DMS79 treated with DMSO at 0.1 percent for 48 hours (cell line): ENCODE measurements at places on chromosomes 1 and 21.

- DNase-seq, result no peak
Measured at GRCh38 chr21:33402001-33402979, 923 bp upstream of the IFNGR2 start.

- DNase-seq, result no peak
Measured at GRCh38 chr1:185912504-185912903, 178.3 kb downstream of the HMCN1 start.

DNA sequence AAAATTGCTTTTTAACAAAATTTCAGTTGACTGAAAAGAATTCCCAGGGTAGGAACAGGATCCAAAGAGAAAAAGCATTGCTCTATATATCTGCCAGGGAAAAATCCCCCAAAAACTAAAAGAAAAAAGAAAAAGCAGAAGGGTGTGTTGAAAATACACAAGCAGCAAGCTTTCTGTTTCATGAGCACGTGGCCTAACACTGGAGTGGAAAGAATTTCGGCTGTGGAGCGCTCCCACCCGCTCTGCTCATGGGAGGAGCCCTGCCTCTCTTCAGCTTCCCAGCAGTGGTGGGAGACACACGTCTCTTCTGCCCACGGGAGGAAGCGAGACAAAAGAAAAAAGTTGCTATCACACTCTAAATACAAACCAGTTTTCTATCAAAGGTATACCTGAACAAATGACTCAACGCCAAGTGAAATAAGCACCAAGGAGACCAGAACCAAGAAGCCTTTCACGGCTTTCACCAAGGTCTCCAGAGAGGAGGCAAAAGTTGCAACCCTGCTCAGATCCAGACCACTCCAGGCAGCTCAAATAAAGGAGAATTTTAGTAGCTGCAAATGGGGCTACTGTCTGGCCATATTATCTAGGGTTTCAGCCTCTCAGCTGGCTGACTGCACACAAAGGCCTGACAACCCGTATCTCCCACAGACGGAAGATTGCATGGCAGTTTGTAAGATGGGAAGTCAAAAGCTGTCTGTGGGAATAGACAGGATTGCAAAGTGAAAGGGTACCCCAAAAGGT, 29.5 kb upstream of the ZNF496 start:
- no peak for DNase-seq

- no peak for DNase-seq
Measured at GRCh38 chr1:34361781-34362357, 185.2 kb downstream of the C1orf94 start.

GRCh38 chr1:208939537-208940085, 643.9 kb upstream of the CAMK1G start:
- no peak for DNase-seq

GRCh38 chr1:41955461-41956159, 36.9 kb upstream of the HIVEP3 start:
- DNase-seq, result no peak

- no peak for DNase-seq
Measured at GRCh38 chr21:39386194-39386593, 37.3 kb upstream of the HMGN1 start.

DNA sequence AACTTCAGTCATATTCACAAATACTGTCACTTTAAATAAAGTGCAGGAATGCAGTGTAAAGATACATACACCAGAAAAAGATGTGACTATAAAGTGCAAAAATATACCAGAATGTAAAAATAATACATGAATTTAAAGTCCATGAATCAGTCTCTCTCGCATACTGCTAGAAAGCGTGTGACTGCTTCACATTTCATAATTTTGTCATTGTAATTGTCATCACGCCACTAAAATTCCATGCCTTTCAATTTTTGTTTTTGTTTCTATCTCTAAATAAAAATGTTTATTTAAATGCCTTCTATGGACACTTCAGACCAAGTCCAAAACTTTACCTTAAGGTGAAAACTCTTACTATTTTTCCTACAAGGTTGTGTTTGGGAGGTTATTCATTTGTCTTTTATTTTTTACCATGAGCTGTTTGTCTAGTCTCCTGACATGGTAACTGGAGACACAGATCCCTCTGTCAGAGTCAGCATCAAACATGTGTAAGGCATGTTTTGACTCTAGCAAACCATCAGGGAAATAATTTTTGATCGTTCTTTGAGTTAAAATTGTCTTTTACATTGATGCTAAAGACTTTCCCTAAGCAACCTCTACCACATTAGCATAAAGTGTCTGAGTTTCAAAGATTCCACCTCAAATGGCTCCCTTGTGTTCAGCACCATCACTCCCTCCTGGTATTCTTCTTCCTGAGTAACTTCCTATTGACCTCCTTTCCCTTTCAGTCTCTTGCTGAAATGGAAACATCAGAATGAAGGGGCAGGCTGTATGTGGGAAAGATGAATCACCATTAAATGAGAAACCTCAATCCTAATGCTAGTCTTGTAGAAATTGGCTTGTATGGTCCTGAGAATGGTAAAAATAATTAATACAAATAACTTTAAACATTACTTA, 14.0 kb upstream of the AIM2 start:
- DNase-seq, result no peak

- no peak for DNase-seq
Measured at GRCh38 chr1:8082945-8083344, 56.8 kb upstream of the ERRFI1 start.

DNA sequence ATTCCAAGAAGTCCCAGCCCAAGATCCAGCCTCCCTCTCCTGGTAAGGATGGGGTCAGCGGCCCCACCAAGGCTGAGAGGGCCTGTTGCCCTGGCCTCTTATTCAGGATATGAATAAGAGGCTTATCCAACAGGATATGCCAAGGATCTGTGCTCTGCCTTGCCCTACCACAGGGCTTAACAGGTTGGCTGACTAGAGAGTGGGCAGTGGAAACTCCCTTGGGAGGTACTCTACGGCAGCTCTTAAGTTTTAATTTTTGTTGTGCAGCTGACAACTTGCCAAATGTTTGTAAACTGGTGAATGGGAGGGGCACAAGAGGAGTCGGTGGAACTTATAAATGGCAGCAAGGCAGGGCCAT, 16.5 kb upstream of the PIGV start:
- DNase-seq, result peak; percentile 82

DNA sequence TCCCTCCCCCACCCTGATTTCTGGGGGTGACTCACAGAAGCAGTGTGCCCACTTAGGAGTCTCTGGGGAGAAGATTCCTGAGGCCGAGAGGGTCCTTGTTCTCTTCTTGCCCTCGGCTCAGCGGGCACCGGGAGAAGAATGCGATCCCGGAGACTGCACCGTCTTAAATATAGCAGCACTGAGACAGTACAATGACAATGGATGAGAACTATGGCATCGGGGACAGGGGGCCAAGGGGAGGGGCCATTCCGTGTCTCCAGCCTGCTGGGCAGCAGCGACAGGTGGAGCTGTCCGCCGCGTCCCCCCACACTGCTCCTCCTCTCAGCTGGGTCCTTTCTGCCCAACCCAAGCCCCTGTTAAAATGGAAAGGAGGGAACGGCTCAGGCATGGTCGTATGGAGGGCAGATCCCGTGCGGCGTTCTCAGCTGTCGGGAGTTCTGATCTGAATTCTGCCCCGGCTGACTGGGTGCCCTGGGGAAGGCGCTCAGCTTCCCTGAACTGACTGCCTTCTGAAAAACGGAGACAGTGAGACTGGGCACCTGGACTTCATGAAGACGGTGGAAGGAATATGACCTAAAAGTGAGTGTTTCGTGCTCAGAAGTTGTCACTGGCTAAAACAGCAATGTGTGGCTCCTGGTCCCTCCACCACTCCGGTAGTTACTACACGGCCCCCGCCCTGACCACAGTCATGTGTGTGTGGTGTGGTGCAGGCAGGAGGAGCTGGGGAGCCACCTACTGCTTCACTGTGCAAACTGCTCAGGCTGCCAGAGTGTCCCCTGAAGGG, at the start of gene MYOM3:
MYOM3 (minus strand) TSS at position 140 of the 784 bp plus-strand sequence. CDS start 3,499 bp downstream, outside the sequence.
- DNase-seq, result peak; percentile 76

DNA sequence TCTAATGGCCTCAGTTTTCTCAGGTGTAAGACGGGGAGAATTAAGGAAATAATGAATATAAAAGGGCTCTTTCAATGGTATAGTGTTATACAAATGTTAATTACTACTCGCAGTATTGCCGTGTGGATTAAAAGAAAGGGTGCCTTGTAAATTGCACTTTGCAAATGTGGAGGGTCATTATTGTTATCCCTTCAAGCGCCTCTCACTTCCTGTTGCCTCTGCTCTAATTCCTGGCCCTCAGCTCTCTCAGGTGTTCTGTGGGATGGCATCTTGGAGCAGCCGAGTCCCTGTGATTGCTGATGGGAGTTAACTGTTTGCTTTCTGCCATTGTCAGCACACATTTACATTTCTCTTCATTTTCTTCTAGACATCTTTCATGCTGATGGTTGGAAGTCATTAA, 7.1 kb upstream of the S100A11 start:
- DNase-seq, result no peak

DNA sequence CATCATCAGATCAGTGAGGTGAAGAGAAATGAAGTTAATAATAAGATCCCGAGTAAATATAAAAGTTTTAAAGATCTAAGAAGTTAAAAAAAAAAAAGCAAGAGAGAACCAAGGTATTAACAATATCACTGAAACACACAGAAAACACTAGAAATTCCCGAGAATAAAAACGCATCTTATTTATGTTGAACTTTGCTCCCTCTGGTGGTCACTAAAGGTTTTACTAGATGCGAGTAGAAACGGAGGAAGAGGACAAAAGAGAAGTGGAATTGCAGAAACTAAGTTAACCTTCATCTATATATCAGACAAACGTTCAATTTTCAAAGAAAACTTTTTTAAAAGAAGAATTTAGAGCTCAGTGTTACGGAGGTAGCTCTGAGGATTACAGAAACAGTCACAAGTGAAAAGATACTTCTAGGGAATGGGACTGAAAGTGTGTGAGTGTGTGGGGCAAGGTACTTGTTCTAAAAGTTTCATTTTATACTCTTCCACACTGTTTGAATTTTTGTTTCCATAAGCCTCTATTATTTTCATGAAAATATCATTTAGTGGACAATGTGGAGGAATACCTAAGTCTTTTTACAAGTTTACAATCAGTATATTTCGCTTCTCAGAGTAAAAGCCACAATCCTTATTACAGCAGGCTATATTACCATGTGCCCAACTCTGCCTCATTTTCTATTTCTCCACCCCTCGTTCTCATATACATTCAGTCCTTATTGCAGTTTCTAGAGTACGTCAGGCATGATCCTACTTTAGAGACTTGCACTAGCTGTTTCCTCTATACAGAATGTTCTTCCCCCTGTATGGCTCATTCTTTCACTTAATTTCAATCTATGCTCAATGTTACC, 19.7 kb downstream of the ACBD6 start:
- peak; percentile 46 for DNase-seq

- no peak for DNase-seq
Measured at GRCh38 chr21:8997011-8997440, 1524.4 kb upstream of the TPTE start.

- DNase-seq, result no peak
Measured at GRCh38 chr1:68454534-68454933, 4.8 kb upstream of the RPE65 start.

- no peak for DNase-seq
Measured at GRCh38 chr1:15882665-15883064, 35.2 kb downstream of the SPEN start.

DNA sequence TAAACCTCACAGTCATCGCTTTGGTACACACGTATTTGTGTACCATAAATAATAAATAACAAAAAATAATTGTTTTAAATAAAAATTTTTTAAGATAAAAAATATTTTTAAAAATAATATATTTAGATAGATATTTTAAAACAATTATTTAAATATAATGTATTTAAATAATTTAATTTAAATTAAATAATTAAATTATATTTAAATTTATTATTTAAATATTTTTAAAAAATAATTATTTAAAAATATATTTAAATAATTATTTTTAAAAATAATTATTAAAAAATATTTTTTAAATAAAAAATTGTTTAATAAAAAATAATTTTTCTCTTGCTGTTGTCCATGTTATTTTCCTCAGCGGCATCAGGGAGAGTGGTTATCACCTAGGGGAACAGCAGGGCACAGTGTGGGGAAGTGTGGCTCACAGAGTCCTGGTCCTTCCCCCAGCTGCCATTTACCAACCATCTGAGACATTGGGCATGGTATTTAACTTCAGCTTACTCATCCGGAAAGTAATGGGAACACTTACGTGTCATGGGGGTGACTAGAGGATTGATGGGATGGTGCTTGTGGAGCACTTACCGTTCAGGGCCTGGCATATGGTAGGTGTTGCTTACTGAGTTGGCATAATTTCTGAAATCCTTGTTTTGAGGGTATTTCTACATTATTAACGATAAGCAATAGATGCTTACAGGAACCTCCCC, 92.9 kb upstream of the TSPAN2 start:
- peak; percentile 91 for DNase-seq

DNA sequence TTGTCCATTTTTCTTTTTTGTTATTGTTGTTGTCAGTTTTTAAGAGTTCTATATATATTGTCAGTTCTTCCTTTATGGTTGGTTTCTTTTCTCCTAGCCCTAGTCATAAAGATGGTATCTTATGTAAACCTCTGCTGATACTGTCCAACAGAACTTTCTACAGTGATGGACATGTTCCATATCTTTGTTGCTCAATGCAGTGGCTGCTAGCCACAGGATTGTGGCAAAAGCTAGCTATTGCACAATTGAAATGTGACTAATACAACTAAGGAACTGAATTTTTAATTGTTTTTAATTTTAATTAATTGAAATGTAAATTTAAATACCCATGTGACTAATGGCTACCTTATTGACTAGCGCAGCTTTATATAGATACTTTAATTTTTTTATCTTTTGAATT, 411.8 kb upstream of the PTBP2 start:
- no peak for DNase-seq
